ENCODE measurements at places on chromosomes 1 and 21.
A peak's percentile ranks its signal among the peaks of the same experiment; 100 is the strongest.

DNA sequence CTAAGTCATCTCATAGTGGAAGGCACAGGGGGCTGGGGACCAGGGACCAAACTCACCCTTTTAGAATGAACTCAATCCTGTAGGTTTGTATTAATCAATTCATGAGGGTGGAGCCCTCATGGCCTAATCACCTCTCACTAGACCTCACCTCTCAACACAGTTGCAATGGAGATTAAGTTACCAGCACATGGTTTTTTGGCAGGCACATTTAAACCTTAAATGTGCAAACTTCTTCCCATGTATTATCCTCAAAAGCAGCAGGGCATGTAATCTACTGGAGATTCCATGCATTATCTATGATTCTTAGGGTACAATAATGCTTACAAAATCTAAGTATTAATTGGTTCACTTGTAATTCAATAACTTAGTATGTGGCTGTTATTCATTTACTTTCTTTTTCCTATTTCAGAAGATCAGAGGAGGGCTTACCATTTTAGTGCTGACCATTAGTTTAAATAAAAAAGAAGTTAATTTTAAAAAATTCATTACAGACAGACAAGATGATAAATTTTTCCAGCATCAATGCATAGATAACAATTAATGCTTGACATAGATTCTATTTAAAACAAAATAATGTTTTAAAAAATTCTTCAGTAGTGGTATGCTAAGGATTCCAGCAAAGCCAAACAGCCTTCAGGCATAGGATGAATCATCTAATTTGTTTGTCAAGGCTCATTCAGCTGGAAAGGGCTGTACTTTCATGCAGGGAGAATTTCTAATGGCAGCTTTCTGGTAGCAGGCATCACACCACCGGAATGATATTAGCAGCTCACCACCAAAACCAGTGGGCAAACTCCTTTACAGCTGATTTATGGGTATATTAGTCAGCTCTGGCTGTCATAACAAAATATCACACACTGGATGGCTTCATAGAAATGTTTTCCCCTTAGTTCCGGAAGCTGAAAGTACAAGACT is 124.6 kb upstream of the ZNF648 start:
- peak; percentile 4 for DNase-seq

- DNase-seq = no peak
Measured at GRCh38 chr21:37562920-37563640, 196.5 kb downstream of the DYRK1A start.

GRCh38 chr1:247330548-247331171 is 1.0 kb downstream of the ZNF496 start:
- no peak for DNase-seq

DNA sequence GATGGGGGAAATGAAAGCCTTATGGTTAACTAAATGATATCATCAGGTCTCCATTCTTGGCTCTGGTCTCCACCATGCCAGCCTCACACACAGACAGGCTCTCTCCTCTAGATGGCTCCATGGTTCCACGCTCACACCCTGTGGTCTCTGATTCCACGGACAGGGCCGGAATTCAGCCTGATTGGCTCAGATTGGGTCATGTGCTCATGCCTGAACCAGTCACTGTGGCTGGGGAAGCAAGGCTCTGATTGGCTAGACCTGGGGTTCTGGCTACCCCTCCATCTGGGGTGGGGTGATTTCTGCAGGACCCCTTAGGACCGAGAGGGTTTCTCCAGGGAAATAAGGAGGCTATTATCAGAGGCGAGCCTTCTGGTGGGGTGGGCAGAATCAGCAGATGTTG is 277.0 kb downstream of the PTPRU start:
- peak; percentile 40 for DNase-seq

DNA sequence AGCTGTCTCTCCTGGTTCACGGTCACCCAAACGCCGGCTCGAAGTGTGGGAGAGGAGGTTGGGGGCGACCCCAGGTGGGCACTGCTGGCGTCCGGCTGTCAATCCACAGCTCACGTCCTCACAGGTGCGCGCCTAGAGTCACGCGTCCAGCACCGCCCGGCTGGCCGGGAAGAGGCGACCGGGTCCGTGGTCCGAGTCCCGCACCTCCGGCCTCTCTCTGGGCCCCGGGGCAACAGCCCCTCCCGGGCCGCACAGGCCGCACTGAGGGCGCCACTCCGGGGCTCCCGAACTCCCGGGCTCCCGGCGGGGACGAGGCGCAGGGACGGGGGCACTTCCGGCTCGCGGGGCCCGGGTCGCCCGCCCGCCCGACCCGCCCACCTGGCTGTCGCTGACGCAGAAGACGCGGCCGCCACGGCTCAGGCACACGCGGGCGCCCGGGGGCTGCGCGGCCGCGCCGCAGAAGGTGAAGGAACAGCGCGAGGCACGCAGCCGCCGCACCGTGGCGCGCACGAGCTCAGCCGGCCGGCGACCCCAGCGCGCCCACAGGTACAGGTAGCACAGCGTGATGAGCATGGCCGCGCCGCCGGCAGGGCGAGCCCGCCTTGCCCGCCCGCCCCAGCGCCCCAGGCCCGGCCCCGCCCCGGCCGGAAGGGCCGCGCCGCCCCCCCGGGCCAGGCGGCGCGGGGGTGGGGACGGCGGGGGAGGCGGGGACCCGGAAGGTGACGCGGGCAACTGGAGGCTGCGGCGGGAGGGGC is at the start of gene HLCS:
TSS of gene HLCS (minus strand) at position 604 of the 755 bp plus-strand sequence. CDS start at position 573, 31 bp downstream.
- DNase-seq = no peak

DNA sequence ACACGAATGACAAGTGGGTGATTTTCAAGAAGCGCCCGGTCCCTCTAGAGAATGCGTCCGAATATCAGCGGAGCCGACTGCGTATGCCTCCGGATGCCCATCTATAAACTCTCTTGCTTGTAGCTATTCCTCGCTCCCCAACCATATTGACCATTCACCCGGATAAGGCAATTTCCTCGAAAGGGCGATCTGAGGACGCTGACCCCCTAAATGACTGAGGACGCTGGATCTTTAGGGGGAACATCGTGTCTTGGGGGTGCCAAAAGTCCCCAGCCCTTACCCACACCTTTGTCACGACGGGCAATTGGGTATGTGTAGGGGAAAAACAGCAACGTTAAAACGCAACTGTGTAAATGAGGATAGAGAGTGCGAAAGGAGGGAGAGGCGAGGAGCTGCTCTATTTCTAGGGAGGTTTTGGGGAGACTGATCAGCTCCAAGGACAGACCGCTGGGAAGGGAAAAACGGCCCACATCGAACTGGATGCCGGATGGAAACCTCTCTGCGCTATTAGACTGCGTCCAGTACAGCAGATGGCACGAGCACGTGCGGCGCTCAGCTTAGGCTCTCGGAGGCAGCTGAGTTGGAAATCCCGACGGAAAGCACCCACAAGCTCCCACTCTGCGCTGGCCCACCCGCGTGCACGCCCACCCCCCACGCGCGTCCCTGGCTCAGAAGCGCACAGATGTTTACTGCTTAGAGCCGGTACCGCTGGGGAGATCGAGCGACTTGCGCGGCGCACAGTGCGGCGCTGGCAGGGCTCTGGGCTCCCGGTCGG is 2.9 kb upstream of the PRRX1 start:
- no peak for DNase-seq

DNA sequence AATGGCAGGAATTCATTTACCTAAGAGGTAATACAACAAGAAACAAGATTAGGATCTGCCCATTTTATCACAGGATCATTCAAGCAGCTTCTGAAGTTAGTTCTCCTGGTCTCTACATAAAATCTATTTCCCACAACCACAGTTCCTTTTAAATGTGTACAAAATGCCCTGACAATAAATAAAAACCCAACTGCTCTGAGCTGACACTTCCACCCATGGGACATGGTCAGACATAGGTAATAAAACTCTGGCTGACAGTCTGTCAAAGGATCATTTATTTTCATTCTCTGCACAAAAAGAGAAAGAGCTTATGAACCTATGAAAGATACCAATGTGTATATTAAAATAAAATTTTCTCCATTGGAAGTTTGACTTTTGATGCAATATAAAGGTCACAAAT is 145.4 kb upstream of the PALMD start:
- no peak for DNase-seq

DNA sequence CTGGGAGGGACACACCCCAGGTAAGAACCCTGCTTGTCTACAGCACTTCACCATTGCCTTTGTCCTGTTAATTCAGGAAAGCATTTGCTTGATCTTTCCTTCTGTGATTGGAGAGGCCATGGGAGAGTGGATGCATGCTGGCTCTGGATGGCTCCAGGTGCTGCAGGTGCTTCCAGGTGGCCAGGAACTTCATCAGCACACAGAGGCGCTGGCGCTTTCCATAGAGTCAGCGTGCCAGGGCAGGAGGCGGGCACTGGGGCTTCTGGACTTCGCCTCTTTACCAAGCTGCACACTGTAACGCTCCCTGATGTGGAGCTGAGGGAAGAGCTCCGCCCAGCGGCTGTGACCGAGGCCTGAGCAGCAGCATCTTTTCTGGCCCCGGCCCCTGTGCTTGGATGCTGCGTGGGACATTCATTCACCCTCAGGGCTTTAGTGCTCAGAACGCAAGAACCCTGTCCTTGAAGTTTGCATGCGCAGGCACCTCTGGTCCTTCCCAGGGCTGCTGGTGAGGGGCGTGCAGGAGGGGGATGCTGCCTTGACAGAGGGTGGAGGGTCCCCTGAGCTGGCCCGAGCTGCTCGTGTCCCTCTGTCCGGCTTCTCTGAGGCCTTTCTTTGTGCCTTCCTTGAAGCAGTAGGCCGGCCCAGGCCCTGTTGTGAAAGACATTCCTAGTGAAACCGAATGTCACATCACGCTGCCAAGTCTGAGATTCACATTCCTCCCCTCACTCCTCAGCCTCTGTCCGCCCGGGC is 1.6 kb upstream of the MX2 start:
- DNase-seq = no peak

DNA sequence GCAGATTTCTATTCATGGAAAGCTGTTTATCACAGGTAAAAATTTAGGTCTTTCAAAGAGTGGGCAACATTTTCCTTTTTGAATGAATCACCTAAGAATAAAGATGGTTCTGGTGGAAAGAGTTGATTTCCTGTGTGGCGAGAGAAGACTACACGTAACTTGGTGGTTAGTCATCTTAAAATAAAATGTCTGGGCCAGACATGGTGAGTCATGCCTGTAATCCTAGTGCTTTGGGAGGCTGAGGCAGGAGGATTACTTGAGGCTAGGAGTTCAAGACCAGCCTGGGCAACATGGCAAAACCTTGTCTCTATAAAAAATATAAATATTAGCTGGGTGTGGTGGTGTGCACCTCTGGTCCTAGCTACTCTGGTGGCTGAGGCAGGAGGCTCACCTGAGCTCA is 65.7 kb downstream of the DISP1 start:
- peak; percentile 81 for DNase-seq

DNA sequence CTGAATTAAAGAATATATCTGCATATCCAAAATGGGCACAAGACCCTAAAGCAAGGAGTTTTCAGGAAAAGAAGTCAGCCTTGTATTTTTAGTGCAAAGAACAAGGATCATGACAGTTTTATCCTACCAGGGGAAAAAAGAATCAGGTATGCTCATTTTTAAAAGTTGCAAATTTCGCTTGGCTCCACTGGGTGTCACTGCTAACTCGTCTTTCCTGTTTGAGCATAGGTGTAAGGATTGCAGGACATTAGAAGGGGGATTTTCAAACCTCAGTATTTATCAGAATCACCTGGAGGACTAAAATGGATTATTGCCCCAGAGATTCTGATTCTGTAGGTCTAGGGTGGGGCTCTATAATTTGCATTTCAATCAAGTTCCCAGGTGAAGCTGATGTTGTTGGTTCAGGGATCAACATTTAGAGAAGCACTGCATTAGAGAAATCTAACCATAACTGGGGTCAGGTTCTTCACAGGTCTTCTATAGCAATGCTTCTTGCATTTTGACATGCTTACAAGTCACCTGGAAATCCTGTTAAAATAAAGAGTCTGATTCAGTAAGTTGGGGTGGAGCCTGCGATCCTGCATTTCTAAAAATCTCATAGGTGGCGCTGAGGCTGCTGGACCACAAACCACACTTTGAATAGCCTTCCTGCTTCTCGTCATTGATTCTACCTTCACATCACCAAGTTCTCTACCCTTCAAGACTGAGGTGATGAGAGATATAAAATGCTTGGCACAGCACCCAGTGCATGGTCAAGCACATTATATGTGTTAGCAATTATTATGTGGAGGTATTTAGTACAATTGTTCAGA is 39.6 kb downstream of the NUF2 start:
- peak; percentile 6 for DNase-seq

DNA sequence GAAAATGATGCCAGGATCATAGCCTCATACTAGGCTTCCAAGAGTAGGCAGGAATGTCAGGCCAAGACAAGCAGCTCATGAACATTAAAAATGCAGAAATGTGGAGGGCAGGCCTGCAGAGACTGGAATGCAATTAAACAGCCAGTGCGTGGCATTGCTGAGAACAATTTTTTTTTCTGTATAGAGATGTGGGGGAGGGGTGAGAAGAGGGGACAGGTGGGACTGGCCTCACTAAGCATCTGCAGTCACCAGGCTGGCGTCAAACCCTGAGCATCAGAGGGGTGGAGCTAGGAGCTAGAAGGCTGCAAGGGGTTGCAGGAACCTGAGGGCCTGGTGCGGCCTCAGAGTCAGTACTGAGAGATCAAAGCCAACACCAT is 114.1 kb downstream of the TNR start:
- no peak for DNase-seq

DNA sequence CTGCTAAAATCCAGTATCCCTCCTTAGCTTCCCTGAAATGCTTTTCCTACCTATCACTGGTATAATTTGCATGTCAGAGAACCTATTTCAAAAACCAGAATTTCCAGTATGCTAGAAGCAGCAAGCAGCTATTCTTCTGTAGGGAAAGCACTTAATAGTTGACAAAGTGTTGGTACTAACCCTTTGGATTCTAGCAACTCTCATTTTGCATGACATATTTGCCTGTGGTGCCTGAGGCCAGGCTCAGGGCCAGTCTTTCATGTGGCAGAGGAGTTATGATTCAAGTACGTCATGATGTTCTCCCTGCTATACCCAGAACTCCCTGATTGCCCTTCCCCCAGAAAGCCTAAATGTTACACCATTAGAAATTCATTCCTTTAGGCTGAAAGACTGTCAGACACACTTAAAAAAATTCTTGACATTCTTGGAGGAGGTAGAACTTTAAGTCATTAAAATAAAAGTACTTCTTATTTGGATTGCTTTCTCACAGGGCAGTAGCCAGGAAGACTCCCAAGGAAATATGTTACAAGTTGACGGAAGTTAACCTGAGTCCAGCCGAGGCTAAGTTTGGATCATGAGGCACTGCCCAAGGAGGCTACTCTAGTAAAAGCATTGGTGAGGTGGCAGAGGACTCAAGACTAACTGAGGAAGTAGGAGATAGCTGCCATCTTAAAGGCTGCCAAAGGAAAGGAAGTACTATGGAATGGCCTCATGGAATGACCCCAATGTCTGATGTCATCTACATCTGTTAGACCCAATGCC is 298.4 kb upstream of the SPAG17 start:
- DNase-seq = no peak

GRCh38 chr1:5718831-5719632 is 273.2 kb downstream of the NPHP4 start:
- DNase-seq = no peak
